ENCODE measurements at places on chromosomes 3 and 15. TPM values are rescaled to one million over a fixed set of nuclear protein-coding genes. Genes with fewer than 3 reads are reported as not detected.

DNA sequence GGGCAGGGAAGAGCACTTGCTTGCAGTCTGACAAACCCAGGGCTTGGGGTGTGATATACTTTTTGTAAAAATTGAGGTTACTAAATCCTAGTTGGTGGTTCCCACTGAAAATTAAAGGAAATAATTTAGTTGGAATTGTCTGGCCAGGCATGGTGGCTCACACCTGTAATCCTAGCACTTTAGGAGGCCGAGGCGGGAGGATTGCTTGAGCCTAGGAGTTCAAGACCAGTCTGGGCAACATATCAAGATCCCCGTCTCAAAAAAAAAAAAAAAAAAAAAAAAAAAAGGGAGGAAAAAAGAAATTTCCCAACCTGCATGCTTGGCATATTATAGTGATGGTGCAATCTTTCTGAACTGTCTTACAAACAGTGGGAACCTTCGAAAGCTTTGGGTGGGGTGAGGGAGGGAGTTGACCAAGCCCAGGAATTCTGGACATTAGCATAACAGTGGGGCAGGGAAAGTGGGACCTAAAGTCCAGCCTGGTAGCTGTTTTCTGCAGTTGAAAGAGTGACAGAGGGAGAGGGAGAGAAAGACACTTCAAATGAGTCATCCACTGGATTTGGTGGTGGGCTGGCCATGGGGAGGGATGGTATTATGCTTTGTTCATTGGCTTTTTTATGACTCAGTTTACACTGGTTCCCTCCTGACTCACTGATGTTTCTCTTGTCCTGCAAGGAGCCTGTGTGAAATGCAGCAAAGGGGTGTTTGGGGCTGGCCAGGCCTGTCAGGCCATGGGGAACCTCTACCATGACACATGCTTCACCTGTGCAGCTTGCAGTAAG is 41.1 kb downstream of the LIMD1 start:
- no peak for DNase-seq

MUC4 gene
- total RNA-seq = not detected

- DNase-seq = no peak
Observed at GRCh38 chr3:124620600-124621063, 109.6 kb upstream of the UMPS start.

DNA sequence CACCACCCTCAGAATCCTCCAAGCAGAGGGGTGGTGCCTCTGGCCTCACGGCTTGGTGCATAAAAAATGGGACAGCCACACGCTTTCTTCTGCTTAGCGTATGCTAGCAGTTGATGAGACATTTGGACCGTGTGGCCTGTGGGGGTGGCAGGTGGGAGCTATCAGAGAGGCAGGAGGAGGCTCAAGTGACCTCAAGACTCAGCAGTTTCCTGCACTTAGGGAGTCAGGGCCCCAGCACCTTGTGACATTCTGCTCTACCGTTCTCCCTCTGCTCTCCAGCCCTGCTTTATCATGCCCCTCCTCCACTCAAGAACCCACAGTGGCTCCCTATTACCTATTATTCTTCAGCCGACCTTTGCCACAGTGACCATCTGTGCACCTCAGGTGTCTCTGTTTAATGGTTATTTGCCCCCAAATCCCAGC is 41.0 kb upstream of the CGNL1 start:
- no peak for DNase-seq

DNA sequence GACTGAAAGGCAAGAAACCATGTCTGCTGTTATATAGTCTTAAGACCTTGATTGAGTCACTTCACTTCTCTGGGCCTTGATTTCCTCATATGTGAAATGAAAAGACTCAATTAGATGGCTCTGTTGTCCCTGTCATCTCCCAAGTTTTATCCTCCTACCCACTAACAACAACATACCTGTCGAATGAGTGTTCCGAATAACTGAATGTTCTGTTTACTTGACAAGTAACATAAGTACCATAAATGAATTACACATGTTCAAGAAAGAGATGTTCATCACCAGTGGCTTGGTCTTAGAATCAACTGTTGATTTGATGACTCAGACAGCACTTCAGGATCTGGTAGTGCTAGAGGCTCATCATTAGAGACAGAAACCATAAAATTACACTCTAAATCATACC is 311.7 kb downstream of the VPS13C start:
- no peak for DNase-seq

DNA sequence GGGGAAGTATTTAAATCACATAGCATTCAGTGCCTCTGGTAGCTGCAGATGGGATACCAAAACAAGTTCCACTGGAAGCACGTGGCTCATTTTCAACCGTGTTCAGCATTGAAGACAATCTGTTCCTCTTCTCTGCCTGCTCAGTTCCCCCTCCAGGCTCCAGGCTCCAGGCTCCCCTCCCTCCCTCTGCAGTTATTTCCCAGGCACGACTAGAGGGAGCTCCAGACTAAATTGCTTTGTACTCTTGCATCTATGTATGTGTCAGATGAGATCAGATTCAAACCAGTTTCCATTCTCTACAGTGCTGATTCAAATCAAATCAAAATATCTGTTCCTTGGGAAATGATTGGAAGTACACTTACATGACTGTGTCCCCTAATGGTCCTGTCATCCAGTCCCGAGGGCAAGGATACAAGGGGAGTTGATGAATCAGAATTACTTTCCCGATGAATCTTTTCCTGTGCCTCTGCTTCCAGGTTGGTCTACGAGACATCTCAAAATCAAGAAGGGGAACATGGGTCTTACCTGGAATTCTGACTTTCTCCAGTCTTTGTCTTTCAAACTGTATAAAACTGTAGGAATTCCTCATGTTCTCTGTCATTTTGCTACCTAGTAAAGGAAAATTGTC is 600.5 kb downstream of the EDEM1 start:
- DNase-seq = peak; percentile 33

DNA sequence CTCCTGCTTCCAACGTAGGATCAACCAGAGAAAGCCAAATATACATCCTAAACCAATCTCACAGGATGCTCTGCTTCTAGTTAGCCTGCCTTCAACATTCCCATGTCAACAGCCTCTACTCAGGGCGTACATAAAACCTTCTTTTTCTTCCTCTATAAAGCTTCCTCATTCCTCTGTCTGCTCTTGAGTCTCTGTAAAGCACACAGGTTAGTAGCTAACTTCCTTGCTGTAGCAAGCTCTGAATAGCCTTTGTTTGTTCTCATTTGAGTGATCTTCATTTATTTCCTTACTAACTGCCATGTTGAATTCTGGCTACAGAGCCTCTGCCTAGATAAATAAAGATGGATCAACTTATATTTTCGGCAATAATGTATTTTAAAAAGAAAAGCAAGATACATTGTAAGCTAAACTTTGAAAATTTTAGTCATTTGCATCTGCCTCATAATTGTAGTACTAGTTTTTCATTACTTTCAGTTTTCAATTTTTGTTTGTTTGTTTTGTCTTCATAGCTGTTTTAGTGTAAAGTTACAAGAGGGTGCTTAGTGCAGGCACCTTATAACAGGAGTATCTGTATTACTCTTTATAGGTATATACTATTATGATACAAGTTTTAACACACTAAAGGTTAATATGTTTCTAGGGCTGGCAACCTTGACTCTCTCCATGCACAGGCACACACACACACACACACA is 498.2 kb downstream of the PYDC2 start:
- DNase-seq = no peak

Data from left ventricle myocardium superior (tissue), 1 donor.